ENCODE measurements at places on chromosomes 5 and 9. TPM values are rescaled to one million over a fixed set of nuclear protein-coding genes. Genes with fewer than 3 reads are reported as not detected.

Gene DMRT2
- polyA plus RNA-seq = 2.0 TPM

DNA sequence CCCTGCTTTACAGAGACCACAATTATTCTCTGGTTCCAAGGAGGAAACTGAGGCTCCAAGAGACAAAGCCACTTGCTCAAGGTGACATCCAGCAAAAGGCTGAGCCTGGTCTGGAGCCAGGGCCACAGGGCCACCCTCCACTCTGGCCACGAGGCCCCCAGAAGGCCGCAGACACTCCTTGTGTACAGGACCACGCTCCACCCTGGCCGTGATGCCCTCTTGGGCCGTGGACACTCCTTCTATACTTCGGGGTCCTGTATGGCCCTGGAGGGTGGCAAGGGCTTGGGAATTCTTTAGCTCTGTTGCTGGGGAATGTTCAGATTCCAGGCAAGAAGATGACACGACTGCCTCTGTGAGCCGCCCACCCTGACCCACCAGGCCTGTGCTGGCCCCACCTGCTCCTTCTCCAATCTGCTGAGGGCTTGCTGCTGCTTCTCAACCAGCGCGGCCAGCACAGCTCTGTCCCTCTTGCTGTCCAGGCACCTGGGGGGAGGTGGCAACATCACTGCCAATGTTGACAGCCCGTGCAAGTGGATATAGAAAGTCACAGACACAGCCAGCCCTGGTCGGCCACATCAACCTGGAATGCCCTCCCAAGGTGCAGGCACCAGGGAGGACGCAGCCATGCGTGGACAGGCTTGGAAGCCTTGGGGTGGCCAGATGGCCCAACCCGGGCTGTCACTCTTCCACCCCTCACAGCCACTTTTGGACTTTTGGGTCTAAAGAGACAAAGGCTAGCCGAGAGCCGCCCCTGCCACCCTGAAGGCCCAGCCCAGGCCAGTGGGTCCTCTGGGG is 20.1 kb upstream of the QSOX2 start:
- DNase-seq = no peak

Gene PCDHGA8
- polyA plus RNA-seq = 0.60 TPM

GRCh38 chr5:8505196-8505595 is 636.2 kb downstream of the MTRR start:
- no peak for DNase-seq

DNA sequence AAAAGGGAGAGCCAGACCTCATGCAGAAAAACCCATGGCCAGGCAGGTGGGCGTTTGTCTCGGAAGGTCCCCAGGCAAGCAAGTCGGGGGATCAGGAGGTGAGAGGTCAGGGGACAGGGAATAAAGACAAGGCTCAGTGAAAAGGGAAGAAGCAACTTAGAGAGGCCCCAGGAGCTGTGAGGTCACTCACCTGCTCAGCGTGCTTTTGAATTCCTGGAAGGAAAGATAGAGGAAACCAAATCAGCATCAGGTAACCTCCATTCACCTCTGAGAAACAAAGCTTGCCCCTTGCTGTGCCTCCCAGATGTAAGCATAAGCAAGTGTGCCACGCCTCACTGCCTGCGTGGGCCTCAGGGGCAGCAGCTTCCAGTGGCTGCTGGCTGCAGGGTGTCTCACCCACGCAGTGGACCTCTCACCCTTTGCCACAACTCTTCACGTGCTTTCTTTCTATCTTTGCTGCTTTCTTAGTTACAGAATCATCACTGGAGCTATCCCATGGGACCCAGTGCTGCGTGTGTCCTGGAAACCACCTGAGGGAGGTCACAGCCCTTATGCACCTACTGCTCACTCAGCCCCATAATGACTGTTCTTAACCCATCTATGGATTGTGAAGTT is 6.0 kb downstream of the TRIM7 start:
- no peak for DNase-seq

- DNase-seq = no peak
Measured at GRCh38 chr5:84202136-84202535, 182.5 kb downstream of the EDIL3 start.

DNA sequence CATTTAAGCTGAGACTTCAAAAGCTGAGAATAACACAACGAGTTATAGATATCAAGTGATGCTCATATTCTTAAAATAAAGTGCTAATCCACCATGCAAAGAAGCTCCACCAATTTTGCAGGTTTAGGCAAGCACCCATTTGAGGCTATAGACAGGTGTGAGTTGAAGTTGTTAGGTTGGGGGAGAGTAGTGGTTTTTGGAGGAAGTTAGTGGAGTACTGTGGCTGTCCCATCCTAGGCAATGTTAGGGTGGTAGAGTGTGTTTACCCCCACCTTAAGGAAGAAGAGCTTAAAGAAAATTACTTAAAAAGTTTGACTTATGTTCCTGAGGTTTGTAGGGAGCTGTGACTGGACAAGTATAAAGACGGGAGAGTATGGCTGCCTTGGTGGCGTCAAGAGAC is 98.9 kb upstream of the MAN2A1 start:
- no peak for DNase-seq

Gene ETF1
- 88.6 TPM for polyA plus RNA-seq

GRCh38 chr9:92747459-92748232 is 17.0 kb downstream of the BICD2 start:
- DNase-seq = no peak

Gene FAM151B
- polyA plus RNA-seq = 4.2 TPM

Gene OTP
- polyA plus RNA-seq = not detected

GRCh38 chr5:150485693-150486401 is 22.1 kb upstream of the NDST1 start:
- DNase-seq = no peak

DNA sequence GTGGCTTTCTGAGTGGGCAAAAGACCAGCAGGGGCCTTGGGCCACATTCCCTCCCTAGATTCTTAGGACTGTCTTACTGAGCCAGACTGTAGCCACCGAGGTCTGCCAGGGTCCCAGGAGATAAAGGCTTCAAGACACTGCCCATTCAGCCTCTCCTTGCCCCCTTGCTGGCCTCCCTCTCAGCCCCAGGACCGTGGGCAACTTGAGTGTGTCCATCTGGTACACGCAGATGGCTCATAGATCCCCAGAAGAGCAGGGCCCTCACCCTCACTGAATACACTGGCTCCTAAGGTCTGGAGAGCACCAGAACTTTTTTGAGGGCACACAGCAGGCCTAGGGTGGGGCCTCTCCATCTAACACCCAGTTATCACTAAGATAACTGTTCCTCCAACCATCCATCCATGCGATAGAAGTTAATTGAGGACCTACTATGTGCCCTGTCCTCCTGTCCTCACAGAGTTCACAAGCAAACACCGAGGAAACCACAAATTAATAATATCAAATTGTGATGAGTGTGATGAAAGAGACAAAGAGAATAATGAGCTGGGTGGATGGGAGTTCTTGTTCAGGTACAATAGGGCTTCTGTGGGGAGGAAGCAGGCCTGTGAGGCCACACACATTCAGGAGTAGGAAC is 4.9 kb upstream of the PDGFRB start:
- no peak for DNase-seq

GRCh38 chr5:128537221-128537999 is 635 bp downstream of the FBN2 start:
- peak; percentile 34 for DNase-seq

Gene ARHGEF28
- 60.1 TPM for polyA plus RNA-seq

DNA sequence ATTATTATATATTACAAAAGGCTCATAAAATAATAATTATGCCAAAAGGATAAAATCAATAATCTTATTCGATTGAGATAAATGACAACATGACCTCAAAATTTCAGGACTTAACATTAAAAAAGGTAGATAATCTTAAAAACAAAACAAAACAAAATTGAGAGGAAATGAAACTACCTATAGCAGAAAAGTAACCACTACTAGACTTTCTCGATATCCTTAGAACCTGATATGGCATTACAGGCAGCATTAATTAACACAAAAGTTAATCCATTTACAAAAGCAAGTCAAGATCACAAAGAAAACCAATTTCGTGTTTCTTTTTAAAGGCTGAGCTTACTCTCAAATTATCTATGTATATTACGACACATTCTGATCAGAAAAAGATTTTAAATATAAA is 29.9 kb downstream of the TMEM161B start:
- DNase-seq = no peak

DNA sequence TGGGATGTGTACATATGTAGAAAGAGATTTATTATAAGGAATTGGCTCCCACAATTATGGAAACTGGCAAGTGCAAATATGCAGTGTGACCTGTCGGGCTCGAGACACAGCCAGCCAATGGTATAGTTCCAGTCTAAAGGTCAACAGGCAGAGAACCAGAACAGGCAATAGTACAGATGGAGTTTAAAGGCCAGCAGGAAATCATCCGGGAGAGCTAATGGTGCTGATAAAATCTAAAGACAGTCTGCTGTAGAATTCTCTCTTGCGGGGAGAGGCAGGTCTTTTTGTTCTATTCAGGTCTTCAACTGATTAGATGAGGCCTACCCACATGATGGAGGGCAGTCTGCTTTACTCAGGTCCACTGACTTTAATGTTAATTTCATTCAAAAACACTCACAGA is 21.8 kb downstream of the ANKRD31 start:
- DNase-seq = no peak

DNA sequence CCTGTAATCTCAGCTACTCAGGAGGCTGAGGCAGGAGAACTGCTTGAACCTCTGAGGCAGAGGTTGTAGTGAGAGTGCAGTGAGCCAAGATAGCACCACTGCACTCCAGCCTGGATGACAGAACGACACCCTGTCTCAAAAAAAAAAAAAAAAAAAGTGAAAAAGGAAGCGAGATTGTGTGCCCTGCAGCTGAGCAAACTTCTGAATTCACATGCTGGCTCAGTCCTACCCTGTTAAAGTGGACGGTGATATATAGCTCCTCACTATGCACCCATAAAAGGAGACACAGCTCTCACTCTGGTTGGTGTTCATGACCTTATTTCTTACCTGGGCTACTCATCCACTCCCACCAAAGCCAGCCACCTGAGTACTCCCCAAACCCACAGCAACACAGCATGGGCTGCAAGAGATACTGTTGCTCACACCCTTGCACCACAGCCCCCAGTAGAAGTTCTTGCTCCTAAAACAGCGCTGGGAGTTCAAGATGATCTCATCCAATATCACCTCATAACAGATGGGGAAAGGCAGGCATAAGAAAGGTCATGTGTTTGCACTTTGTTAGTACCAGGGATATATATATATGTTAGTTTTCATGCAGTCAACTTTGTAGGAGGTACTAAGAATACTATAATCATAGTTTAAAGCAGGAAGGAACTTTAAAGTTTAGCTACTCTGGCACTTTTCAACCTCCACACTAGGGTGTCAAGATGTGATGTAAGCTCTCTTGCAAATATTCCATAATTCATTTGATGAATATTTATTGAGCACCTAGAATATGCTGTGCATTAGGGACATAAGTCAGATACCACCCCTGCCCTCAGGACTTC is 4.0 kb downstream of the TTLL11 start:
- DNase-seq = no peak

GRCh38 chr9:126959336-126959735 is 44.8 kb downstream of the RALGPS1 start:
- DNase-seq = no peak

DNA sequence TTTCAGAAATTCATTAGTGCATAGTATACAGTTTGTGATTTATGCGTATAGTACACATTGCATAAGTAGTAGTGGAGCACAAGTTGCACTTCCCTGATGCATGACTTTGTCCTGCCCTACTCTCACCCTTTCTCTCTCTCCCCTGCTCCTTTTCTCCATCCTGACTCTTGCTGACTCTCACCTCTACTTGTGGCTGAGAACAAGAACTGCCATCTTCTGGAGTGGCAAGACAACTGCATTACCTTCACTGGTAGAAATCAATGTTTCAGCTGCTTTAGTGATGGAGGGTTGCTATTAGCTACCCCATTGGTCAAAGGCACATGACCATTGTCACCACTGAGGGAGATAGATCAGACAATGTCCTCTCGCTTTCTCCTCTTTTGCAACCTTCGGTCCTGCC is 26.9 kb downstream of the SPEF2 start:
- DNase-seq = no peak

DNA sequence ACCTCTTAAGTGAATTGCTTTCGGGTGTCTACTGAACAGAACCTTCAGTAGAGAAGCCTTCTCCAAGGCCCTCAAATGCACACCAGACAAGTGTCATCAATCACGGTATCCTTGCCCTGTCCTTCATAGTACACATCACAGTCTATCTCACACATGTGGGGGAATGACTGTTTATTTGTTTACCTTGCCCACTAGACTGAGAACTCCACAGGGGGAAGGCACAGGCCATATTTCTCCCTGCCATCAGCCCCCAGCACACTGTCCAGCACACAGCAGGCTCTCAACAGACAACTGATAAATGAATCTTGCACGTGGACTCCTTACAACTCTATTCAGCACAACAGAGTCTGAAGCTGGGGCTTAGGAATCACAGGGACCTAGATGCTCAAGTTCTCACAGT is 128.5 kb downstream of the MED27 start:
- no peak for DNase-seq

DNA sequence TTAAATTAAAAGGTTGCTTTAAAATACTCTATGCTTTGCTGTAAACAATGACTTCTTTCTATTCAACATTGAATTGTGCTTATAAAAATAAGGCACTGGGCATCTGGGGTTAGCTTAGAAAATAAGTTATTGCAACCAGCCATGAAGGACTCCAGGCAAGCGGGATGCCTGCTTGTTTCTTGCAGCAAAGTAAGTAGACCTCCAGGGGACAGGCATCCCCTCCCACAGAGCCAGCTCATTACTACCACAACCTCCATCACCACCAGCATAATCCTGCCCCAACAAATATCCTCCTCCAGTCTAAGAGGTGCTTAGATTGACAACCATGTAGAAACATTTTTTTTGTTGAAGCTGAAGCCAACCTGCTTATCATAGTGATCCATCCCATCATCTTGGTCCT is 190.4 kb downstream of the TARS1 start:
- DNase-seq = no peak

Gene NINJ1
- 33.6 TPM for polyA plus RNA-seq

DNA sequence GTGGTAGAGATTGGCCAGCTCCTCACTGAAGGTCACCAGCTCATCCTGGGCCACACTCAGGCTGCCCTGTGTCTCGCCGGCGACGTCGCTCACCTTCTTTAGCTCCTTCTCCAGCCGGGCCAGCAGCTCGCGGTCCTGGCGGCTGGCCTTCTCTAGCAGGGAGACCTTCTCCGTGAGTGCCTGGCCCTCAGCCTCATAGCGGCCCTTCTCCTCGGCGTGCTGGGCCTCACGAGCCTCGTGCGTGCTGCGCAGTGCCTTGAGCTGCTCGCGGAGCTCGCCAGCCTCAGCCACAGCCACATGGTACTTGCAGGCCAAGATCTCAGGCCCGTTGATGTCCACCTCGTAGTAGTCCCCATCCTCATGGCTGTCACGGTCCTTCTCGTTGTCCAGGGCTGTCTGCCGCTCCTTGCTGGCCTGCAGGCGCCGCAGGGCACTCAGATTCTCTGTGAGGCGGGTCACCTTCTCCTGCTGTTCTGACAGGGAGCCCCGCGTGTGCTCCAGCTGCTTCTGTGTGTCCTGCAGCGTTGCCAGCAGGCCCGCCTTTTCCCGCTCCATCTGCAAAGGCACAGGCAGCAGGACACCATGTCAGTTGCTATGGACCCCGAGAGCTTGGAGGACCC is 45.5 kb downstream of the BICD2 start:
- no peak for DNase-seq

DNA sequence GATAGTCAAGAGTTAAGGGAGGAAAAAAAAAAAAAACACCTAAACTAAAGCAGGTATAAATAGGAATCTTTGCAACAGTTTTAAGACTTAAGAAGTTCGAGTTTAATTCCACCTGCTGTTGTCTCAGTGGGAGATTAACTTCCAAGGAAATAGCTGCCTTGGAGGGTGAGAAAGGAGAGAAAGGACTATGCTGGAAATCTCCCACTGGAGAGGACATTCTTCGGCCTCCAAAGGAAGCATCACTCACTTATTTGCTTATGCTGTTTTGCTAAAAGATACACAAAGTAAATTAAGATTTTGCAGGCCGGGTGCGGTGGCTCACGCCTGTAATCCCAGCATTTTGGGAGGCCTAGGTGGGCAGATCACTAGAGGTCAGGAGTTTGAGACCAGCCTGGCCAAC is 317.9 kb upstream of the MPDZ start:
- no peak for DNase-seq

All from left kidney (tissue), 8 donors.